ENCODE measurements at places on chromosomes 6 and 20.

DNA sequence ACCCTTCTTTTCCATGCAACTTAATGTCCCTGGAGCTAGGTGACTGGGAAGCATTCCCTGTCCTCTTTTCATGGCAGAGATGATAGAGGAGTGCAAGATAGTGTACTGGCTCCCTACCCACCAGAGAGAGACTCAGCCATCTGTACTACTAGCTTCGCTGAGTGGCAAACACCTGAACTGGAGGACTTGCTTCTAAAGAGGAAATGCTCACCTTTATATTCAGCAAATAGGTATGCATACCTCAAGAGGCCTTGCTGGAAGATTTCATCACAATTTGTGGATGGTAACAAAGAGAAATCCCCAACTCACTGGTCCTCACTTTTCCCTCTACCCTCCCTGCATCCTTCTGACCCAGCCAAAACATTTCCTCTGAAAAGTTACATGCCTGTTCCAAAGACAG lies 124.1 kb downstream of the FOXA2 start:
- no peak for DNase-seq

- no peak for DNase-seq
These were observed 63.4 kb upstream of the FBXL4 start for GRCh38 chr6:99011151-99011550.

GRCh38 chr6:89034586-89035251 lies 45.8 kb upstream of the PNRC1 start:
- DNase-seq: no peak

- no peak for DNase-seq
These were observed 8.4 kb downstream of the PSMG4 start for GRCh38 chr6:3267162-3267561.

DNA sequence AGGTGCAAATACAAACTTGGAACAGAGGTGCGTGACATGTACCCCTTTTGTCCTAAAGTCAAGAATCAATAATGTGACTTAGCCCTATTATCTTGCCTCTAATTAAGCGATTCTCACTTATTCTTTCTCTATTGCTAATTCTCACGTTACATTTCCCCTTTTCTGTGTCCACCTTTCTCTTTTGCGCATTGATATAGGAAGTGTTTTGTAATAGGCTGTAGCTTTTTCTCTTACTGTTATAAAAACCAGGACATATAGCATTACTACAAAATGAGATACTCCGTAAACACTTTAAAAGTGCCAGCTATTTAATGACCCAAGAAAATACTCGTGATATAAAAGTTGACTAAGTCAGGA lies 669 bp upstream of the TMEM30A start:
- no peak for DNase-seq

DNA sequence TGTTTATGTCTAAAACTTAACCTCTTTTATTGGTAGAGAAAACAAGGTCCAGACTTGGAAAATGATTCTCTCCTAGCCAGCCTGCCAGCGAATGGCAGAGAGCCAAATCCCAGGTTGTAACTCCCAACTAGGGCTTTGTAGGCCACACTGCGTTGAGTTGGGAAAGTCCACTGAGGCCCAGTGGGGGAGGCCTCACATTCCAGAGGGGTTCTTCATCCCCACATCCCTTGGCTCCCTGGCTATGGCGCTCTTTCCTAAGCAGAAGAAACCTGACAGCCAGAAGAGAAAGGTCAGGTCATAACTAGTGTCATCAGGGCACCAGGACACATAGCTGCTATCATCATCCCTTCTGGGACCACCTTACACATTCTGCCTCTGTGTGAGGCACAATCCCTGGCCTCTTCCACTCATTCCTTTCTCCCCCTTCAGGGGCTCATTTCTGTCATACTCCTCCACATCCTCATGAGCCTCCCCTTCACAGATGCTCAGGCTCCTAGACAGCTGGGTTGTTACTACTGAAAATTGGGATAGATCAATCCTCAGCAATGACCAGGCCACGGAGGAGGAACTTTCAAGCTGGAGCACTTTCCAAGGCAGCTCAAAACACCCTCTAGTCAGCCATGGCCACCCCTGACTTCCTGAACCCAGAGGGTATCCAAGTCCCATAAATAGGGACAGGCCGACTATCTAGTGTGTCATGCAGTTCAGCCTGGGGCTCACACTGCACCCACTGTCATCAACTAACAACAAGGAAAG lies 48.6 kb downstream of the TCP11 start:
- no peak for DNase-seq

DNA sequence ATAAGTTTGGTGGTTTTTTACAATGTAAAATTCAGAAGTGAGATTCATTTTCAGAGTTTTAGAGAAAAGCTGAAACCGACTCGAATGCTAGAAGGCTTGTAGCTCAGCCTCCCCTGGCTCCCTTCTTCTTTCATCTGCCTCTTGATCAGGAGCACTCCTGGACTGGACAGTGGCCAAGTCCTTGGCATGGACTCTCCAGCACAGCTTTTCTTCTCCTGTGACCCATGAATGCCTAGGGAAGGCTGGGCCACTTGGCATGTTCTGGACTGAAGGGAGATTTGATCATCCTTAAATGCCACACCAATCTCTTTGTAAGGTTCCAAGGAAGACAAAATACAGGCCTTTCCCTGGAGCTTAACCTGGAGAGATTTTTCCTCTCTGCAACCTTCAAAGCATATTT lies 384.0 kb upstream of the SASH1 start:
- DNase-seq: no peak

GRCh38 chr6:12815884-12816600 lies 99.5 kb downstream of the PHACTR1 start:
- DNase-seq: no peak

- no peak for DNase-seq
These were observed 25.7 kb downstream of the HMGN3 start for GRCh38 chr6:79208816-79209215.

DNA sequence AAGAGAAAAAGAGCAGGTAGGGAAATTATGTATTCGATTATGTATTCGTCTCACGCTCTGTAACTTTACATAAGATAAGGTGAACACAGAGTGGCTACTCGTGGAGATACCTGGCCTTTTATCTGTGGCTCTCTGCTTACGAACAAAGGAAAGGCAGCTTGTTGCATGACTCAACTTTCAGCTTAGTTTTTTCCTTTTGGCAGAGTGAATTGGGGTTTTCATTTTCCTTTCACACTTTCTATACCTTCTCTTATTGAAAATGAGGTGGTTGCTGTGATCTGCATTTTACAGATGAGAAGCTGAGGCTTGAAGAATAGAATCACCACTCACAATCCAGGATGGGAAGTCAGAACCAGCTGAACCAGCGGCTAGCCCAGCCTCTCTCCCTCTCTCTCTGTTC lies 13.3 kb upstream of the KCNK15 start:
- DNase-seq: no peak

- no peak for DNase-seq
These were observed 16.8 kb downstream of the POFUT1 start for GRCh38 chr20:32224463-32224862.

DNA sequence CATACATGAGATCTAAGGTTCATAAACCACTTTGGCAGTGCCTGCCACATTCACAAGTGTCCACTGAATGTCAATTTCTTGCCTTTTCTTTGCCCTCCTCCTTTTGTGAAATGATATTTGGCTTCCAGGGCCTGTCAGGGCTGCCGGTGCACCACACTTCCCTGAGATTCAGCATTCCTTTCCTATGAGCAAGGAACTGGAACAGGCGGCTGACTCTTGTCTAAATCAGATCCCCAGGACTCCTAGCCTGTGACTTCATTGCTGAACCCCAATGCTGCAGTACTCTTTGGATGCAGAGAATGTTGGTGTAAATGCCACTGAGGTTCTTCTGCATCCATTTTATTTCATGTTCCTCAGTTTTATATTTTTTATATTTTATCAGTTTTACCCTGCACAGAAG lies 172.2 kb downstream of the ARID1B start:
- no peak for DNase-seq

GRCh38 chr20:52972965-52973819 lies 1.0 kb downstream of the TSHZ2 start:
- no peak for DNase-seq

DNA sequence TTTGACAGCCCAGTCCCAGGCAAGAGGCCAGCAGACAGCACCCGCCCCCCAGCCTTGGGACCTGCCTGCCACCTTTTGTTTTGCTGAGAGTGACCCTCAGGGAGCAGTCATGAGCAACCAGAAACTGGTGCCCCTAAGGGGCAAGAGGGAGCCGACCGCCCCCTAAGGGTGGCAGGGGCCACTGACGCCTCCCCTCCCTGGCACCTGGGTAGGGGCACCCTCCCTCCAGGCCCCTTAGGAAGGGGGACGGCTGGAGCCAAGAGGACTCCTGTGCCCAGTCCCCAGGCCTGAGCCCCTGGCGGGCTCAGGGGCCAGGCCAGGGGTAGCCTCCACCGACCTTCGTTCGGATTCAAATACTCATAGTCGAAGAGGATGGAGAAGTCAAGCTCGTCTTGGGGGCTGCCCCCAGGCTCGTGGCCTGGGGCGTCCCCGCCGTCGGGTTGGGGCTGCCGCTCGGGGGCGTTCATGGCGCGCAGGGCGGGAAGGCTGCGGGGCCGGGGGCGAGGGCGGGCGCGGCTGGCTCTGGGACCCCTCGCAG lies 417 bp downstream of the NFATC2 start:
- DNase-seq: no peak

DNA sequence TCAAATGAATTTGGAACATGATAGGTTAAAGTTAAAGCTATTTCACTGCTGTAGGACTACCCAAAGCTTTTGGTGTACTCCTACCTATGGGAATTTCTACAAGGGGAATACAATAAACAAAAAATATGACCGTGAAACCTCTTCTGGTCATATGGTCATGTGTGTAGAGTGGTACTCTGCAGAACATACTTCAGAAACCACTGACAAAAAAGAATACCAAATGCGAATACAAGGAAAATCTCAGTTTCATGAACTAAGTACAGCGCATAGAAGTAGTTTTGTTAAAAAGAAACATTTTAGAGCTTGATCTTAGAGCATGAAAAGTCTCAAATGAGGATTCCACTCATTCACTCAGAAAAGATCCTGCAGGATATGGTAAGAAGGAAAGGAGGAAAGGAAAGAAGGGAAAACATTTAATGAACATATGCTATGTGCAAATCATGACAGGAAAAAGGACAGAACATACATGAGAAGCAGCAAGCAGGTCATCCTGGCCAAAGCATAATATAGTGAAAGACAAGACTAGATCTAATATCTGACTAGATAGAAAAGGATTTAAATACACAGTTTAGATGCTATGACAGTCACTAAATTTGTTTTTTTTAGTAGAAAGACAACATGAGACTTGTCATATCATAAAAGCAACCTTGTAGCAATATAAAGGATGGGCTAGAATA lies 36.5 kb downstream of the SNX14 start:
- DNase-seq: no peak

GRCh38 chr6:115271434-115271833 lies 789.3 kb downstream of the FRK start:
- DNase-seq: no peak

DNA sequence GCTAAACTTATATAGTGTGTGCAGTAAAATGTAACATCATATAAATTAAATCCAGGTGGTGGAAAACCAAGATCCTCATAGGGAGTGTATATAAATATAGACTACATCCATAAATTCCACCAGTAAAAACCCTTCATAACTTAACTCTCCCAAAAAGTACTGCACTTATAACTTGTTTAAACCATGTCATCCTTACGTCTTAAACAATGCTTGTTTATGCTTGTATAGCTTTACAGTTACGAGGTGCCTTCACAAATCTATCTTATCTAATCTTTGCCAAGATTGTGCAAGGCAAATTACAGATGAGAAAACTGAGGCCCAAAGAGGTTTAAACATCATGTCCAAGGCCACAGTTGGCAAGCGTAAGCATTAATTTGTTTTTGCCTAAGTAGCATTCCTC lies 71.3 kb downstream of the BCAS1 start:
- DNase-seq: no peak

- DNase-seq: no peak
These were observed 189.4 kb upstream of the RREB1 start for GRCh38 chr6:6918216-6918983.

- no peak for DNase-seq
These were observed 96.7 kb upstream of the OPRM1 start for GRCh38 chr6:153942361-153942760.

DNA sequence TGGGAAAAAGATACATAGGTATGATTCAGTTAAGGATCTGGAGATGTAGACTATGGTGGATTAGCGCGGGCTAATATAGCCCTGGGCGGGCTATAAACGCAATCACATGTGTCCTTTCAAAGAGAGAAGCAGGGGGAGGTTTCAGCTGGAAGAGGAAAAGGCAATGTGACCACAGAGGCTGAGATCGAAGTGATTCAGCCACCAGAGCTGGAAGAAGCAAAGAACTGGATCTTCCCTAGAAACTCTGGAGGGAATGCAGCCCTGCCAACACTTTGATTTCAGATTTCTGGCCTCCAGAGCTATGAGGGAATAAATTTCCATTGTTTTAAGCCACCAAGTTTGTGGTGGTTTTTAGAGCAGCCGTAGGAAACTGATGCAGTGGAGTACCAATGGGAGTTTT lies 81.5 kb upstream of the NHSL1 start:
- no peak for DNase-seq

GRCh38 chr6:31479933-31480535 lies 17.9 kb upstream of the MICB start:
- no peak for DNase-seq

DNA sequence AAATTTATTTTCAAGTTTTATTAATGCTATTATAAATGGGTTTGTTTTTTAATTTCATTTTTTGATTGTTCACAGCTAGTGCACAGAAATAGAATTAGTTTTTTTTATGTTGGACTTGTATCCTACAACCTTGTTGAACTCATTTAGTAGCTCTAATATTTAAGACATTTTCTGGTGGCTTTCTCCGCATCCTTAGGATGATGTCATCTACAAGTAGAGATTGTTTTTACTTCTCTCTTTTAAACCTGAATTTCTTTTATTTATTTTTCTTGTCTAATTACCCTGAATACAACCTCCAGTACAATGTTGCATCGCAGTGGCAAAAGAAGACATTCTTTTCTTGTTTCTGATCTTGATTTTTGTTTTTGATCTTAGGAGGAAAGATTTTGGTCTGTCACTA lies 142.6 kb upstream of the PRDM1 start:
- no peak for DNase-seq

GRCh38 chr6:168162366-168162765 lies 83.4 kb upstream of the FRMD1 start:
- no peak for DNase-seq

- no peak for DNase-seq
These were observed 670 bp upstream of the COL11A2 start for GRCh38 chr6:33192671-33193602.

Data from cerebellar nuclear complex (tissue), 1 donor.